ENCODE measurements at places on chromosomes 16 and 17.

DNA sequence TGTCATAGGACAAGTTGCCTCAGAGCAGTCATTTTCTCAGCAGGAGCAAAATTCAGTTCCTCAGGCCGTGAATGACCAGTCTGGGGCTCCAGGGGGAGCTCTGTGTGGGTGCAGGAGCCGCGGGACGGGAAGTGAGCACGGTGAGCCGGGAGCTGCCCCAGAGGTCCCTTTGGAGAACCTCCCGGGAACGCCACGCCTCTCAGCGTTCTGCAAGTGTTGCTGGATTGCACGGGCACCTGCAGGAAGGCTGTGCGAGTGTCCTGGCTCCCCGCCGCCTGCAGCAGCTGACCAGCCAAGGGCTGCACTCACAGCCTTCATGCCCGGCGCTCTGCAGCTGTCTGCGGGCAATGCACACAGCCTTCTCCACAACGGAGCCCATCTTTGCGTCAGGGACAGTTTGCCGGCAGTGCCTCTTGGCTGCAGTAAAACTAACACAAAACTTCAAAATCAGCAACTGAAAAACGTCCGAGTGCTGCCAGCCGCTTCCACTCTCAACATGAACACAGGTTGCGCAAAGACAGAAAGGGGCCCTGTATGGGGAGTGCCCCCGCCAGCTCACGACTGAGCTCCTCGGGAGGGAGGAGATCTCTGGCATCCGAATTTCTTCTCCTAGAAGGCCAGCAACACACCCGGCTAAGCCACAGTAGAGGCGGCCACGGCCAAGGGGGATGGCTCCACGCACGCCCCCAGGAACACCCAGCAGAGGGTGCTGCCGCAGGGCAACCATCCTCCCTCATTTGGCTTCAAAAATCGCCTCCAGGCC is 16.0 kb downstream of the NDUFAF8 start:
- no peak for DNase-seq

- DNase-seq = no peak
Measured at GRCh38 chr16:4556112-4556511, at the start of gene C16orf96. TSS of gene C16orf96 (plus strand) at chr16:4556340. CDS start at chr16:4556490, 150 bp downstream.

GRCh38 chr16:72262711-72263110 is 90.8 kb upstream of the PMFBP1 start:
- no peak for DNase-seq

DNA sequence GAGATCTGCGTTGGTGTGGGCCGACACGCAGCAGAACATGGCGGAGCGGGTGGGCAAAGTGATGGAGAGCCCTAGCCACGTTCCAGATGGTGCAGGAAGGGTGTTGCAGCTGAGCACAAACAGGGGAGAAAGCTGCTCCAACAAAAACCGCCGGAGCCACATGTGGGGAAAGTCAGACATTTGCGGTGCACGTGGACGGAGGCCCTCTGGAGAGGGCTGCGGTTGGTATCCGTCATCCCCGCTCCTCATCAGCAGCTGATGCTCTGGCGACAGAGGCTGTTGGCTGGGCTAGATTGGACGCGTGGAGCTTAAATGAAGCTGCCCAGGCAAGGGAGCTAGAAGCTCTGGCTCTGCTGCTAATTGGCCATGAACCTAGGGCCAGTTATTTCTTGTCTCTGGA is 43.5 kb upstream of the ADCY9 start:
- no peak for DNase-seq

GRCh38 chr17:8997994-8998628 is 23.2 kb upstream of the NTN1 start:
- peak; percentile 68 for DNase-seq

GRCh38 chr17:28267720-28268609 is 51.0 kb upstream of the TMEM97 start:
- DNase-seq = no peak

GRCh38 chr16:68704232-68704867 is 32.7 kb upstream of the CDH1 start:
- peak; percentile 51 for DNase-seq

GRCh38 chr17:41588126-41588810 is 1.6 kb upstream of the KRT14 start:
- DNase-seq = no peak

GRCh38 chr17:17084317-17084835 is 42.1 kb downstream of the MPRIP start:
- no peak for DNase-seq

DNA sequence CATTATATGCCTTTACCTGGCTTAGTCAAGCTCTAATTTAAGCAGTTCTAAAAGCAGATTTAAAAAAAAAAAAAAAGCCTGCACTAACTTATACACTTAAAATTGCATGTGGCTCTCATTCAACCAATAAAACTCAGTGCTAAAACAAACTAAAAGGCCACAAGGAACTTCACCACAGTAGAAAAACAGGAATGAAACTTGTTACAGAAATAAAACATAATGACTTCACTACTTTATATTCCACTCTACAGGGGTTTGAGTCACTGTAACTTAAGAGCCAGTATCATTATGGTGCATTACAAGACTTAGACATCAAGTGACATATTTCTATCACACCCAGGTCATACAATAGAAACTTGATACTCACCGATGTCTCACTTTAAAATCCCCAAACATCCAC is 11.1 kb downstream of the CA10 start:
- no peak for DNase-seq

- no peak for DNase-seq
Measured at GRCh38 chr16:85462714-85463611, 150.2 kb upstream of the GSE1 start.

- no peak for DNase-seq
Measured at GRCh38 chr17:56676810-56677209, 83.3 kb downstream of the NOG start.

DNA sequence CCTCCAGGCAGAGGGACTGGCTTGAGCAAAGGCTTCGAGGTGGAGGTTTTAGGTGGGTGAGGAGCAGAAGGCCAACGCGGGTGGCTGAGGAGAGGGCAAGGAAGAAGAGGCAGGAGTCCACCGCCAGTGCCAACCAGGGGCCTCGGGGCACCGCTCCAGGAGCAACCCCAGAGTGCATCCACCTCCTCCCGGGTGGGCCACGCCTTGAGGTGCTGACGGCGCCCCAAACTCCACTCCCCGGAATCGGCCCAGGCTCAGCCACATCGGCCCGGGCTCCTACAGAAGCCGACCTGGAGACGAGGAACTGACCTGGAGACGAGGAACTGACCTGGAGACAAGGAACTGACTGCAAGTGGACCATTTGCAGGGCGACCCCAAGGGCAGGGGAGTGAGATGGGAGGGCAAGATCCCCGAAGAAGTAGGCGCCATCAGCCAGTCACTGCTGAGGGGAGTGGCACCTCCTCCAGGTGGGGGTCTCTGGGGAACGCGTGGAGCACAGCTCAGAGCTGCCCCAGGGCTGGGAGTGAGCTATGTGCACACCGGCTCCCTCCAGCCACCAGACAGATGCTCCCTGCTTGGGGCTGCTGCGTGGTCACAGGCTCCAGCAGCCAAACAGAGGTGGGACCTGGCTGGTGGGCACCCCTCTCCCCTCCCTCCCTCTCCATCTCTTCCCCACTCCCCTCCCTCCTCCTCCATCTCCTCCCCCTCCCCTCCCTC is 29.2 kb upstream of the CBFA2T3 start:
- DNase-seq = no peak

- DNase-seq = no peak
Measured at GRCh38 chr16:78407191-78407590, 307.7 kb downstream of the WWOX start.

DNA sequence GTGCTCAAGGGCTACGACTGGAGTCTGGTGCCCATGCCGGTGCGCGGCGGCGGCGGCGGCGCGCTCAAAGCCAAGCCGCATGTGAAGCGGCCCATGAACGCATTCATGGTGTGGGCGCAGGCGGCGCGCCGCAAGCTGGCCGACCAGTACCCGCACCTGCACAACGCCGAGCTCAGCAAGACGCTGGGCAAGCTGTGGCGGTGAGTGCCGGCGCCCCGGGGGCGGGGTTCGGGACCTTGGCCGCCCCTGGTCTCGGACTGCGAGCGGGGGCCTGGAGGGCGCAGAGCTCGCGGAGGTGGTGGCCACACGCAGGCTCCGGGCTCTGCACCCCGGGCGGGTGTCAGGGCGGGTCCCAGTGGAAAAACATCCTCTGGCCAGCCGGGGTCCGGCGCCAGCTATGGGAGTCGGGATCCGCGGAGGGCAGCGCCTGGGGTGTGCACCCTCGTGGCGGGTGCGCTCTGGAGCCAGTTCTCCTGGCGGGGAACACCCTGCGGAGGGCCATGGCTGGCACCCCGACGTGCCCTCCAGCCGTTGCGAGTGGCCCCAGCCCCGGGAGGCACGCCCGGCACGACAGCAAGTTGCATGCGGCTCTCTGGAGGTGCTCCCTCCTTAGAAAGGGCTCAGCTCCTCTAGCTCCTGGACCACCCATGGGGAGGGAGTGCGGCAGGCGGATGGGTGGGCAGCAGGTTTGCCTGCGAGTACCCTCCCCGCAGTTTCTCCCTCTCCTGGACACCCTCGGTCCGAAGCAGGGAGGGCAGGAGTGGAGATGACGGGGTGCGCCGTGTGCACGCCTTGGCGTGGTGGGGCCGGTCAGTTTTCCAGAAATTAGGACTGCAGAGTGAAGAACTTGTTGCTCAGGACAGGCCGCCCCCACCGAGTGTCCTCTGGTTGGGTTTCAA is 824 bp downstream of the SOX8 start:
- DNase-seq = no peak

DNA sequence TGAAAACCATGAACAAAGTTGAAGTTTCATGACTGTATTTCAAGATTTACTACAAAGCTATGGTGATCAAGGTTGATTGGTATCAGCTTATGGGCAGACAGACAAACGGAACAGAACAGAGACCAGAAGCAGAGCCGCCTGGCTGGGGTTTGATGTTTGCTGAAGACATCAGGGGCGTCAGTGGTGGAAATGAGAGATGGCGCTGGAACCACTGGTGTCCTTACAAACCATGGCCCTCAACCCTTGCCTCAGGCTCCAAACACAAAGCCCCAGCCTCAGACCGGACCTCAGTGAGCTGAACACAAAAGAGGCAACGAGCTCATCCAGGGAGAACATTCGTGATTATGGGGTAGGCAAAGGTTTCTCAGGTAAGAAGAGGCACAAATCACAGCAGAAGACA is 113.0 kb upstream of the METRNL start:
- DNase-seq = no peak

GRCh38 chr17:7854078-7854777 is 638 bp upstream of the TMEM88 start:
- DNase-seq = no peak

DNA sequence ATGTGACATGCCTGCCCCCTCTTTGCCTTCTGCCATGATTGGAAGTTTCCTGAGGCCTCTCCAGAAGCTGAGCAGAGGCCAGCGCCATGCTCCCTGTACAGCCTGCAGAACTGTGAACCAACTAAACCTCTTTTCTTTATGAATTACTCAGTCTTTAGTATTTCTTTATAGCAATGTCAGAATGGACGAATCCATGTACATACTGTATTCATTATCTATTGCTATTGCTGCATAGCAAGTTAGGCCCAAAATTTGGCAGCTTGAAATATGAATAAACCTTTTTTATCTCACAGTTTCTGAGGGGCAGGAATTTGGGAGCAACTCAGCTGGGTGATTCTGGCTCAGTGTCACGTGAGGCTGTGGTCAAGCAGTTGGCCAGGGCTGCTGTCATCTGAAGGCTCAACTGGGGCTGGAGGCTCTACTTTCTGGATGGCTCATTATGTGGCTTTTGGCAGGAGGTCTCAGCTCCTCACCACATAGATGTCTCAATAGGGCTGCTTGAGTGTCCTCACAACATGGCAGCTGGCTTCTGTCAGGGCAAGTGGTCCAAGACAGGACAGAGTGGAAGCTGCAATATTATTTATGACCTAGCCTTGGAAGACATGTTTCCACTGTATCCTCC is 40.0 kb downstream of the SOCS1 start:
- no peak for DNase-seq

- no peak for DNase-seq
Measured at GRCh38 chr16:81170824-81171223, 67.7 kb upstream of the BCO1 start.

DNA sequence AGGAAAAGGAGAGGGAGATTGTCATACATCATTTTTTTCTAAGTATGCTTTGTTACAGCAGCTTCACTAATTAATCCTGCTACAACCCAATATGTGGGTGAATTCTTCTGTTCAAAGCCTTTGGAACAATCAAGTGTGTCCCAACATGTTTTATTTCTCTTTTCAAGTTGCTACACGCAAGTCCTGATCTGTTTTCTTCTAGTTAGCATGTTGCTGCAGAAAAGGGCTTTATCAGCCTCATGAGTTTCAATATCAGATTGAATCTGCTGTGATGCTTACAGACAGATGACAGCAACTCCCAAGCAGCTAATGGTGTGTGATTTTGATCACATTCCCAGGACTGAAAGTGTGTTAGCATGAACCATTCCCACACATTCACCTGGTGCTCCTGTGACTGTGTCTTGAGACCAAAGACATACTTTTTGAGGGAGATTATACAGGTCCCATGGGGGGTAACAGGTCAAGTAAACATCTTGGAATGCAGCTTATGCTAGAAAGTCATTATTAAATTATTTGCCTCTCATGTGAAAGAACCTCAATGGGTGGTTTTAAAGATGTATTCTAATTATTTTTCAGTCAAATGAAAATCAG is 96.9 kb upstream of the KCNJ16 start:
- no peak for DNase-seq

DNA sequence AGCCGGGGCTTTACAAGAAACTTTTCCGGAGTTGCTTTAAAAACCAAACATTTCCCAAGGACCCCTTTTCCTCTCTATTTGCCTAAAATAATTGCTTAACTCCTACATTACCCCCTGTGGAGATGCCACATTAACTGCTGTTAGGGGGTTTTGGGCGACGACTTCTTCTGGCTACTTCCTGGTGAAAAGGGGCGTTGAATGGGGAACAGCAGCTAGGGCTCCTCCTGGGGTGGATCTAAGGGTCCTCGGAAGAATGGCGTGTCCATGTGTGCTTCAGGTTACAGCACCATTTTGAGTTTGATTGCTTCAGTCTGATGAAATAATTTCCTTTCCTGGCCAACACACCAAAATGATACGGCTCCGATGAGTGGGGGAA is 22.0 kb downstream of the ABCC1 start:
- no peak for DNase-seq

- DNase-seq = no peak
Measured at GRCh38 chr17:1375615-1376014, 24.4 kb downstream of the YWHAE start.

GRCh38 chr17:41967141-41967920 is 736 bp downstream of the CNP start:
- peak; percentile 17 for DNase-seq

GRCh38 chr16:66524601-66525164 is 25.2 kb downstream of the TK2 start:
- peak; percentile 67 for DNase-seq

DNA sequence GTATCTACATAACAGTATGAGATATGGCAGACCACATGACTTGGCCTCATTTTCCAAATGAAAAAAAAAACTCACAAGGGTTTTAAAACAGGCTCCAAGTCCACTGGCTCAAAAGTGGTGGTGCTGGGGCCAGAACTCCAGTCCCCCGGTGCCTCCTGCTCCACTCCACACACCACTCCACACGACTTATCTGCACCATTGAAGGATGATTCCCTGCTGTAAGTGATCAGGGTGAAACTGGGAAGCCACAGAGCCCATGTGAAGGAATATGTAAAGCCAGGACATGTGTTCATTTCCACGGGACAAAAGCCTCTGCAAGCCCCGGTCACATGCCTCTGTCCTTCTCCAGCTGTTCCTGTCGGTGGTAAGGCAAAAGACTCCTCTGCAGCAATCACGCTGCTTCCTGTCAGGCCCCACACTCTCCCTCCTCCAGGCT is 97.2 kb downstream of the ZNF18 start:
- DNase-seq = no peak

GRCh38 chr17:39002991-39003715 is 36.0 kb upstream of the FBXO47 start:
- no peak for DNase-seq

- no peak for DNase-seq
Measured at GRCh38 chr16:73846356-73846755, 450.3 kb upstream of the PSMD7 start.

Measured in T-helper 2 cell (primary cell).